ENCODE measurements at places on chromosomes 4 and X. TPM values are rescaled to one million over a fixed set of nuclear protein-coding genes. Genes with fewer than 3 reads are reported as not detected.

GC gene
- 1.9 TPM for total RNA-seq

OCIAD1 gene
- total RNA-seq = 135 TPM

HSPA4L gene
- total RNA-seq = 9.6 TPM

DNA sequence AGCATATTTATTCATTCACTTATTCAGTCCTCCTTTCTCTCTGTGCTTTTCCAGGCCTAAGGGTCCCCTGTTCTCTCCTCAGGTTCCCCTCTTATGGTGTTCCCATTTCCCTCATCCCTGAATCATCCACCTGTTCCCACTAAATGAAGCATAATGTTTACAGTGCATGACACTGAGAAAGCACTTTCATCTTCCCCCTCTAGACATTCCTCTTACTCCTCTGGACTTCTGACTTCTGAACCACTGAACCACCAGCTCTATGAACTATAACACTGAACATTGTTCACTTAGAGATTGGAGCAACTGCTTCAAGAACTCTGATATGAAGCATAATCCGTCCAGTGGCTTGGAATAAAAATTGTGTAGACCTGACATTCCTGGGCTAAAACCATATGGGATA, 59.5 kb downstream of the CD38 start:
- no peak overlapping the region for H3K4me3 ChIP-seq
- no peak for DNase-seq
- peaks cover 15% of the 10 kb centered on the region for H3K36me3 ChIP-seq

- H3K27ac ChIP-seq = no peak overlapping the region
- peaks cover 42% of the 10 kb centered on the region for H3K4me1 ChIP-seq
- no peaks in the 10 kb centered on the region for H3K36me3 ChIP-seq
- no peak overlapping the region for H3K4me3 ChIP-seq
Measured at GRCh38 chrX:96407072-96407471, 277.6 kb upstream of the DIAPH2 start.

DNA sequence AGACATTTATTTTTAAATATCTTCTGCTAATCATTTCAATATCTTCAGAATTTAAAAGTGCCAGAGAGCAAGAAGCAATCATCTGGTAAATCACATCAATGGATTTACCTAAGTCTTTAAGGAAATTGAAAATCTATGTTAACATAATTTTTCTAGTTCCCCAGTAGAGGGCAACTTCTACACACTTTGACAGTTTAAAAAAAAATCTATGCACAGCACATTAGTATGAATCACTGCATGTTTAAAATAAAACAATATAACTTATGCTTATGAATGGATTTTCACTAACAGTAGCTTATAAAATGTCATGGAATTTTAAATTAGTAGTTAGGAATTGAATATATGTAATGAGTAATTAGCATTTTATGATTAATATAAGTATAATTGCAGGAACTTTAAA, 126.5 kb downstream of the REELD1 start:
- no peaks in the 10 kb centered on the region for H3K36me3 ChIP-seq
- H3K27me3 ChIP-seq = no peaks in the 10 kb centered on the region
- no peak for DNase-seq
- peaks cover 3% of the 10 kb centered on the region for H3K4me1 ChIP-seq

Data from WTC11 (cell line).